ENCODE measurements at places on chromosomes 5 and 9. TPM values are rescaled to one million over a fixed set of nuclear protein-coding genes. Genes with fewer than 3 reads are reported as not detected.

- no peak for DNase-seq
These were observed 30.6 kb upstream of the UBAC1 start for GRCh38 chr9:135991771-135992170.

DNA sequence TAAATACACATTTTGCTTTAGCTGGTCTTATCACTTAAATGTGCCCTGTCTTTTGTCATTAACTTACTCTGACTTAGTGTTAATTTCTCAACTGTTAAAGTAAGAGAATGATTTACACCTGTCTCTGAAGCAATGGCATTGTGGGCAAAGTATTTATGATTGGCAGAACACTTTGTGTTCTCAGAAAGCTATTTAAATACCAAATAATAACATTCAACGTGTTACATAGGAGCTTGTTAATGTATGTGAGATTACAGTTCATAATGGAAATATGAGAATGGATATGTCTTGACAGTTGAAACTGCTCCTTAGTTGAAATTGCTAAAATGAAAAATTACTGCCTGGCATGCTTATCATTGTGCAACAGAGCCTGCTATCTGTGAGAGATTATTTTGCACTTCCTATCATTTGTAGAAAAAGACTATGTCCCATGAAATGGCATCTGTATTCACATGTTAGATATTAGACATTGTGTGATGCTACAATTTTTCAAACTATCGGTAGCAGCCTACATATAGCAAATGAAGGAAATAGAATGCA lies 46.1 kb downstream of the PRR16 start:
- no peak for DNase-seq

DNA sequence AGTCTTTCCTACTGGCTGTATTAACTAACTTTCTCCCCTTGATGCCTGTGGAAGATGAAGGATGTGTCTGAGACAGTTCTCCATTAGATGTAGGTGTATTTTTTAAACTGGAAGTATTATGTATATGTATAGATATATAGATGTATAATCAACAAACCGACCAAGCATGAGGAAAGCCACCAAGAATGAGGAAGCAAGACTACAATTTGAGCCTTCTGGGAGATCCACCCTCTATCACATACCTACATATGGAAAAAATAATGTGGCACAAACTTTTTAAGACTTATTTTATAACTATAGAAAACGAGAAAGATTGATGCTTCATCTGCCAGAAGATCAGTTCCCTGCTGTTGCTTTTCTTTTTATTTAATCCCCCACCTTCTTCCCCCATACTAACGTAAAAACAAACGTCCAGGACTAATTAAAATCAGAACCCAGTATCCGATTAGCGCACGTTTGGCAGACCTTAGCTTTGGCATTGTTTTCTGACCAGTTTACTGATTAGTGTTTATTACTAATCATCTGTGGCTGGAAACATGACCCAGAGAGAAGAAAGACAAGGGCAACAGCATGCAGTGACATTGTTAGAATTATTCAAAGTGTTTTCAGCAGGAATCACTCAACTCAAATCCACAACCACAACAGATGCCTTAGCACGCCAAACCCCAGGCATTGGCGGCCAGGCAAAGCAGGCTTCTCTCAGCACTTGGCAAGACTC lies 490.2 kb downstream of the EBF1 start:
- no peak for DNase-seq

DNA sequence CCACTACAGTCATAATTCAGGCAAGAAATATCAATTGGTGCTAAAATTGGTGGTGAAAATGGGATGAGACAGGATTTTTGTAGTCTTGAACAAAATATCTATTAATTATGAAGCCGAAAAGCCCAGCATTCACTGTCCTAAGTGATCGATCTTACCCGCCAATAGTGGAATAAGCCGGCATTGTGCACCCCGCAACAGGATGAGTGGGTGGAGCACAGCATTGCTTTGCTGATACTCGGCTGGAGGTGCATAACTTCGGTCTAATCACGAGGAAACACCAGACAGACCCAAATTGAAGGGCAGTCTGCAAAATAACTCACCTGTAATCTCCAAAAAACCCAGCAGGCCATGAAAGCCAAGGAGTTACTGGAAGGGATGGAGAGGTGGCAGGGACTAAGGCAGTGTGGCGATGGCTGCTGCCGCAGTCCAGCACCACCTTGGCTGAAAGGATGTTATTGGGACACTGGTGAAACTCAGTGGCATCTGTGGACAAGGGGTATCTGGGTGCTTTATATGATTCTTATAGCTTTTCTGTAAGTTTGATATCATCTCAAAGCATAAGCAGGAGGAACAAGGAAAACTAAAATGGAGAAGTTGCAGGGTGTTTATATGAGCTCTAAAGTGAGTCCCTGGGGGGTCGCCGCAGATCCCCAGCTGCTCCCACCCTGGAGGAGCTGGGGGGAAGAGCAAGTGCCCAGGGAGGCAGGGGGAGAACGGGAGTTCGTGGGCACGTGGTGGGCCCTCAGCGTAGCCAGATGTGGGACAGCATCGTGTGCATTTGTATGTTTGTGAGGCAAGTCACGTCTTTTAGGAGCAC lies 45.2 kb downstream of the AHRR start:
- DNase-seq = no peak

DNA sequence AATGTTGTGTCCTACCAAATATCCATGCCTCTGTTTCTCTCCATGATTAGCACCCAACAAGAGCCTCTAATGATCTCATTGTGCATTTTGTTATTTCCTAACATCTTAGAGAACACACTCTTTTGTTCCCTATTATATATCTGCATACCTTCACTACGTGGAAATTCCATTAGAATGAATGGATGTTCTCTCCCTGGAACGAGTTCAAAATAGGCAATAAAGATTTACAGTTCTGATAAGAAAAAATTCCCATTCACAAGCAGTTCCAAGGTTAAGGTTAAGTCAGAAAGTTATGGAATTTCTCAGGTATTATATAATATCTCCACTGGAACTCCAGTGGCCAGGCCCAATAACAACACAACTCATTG lies 83.7 kb downstream of the TRPM6 start:
- no peak for DNase-seq

DNA sequence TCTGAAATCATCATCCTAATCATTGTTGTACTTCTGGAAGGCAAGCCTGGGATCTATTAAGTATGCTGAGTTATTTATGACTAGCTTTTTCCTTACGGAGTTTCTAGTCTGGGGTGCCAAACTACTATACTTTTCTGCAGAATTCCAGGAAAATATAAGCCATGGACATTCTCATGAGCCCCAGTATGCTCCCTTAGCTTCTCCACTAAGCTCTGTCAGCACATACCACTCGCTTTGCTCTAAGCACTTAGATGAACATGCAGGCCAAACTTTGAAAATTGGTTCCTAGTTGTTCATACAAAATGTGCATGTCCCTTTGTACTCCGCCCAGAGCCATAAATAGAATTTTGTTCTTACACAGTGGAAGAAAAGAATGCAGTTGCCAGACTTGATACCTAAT lies 284.6 kb downstream of the ARRDC3 start:
- DNase-seq = no peak

DNA sequence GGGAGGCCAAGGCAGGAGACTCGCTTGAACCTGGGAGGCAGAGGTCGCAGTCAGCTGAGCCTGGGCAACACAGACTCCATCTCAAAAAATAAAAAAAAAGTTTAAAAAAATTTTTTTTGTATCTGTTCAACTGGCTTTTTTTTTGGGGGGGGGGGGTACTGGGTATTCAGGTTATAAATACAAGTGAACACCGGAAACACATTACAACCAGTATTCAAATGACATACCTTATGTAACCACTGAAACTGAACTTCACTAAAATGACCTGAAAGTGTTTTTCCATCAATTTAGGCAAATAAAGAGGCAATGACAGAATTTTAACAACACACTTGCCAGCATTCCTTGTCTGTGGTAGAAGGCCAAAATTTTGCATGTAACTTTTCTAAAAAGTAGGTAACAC lies 33.5 kb downstream of the STRBP start:
- no peak for DNase-seq

Gene GAPT
- 0.16 TPM for total RNA-seq

Gene NOXA1
- total RNA-seq = 8.4 TPM

Gene FOXD1
- 0.12 TPM for total RNA-seq

Gene KLHL9
- total RNA-seq = 8.0 TPM

Gene EQTN
- not detected for total RNA-seq

Gene SOX30
- not detected for total RNA-seq

Gene TGFBI
- 3.7 TPM for total RNA-seq

Gene IL4
- not detected for total RNA-seq
